Brain microvascular endothelial cell (primary cell): ENCODE measurements at places on chromosomes 2 and 18.
A peak's percentile ranks its signal among the peaks of the same experiment; 100 is the strongest.

GRCh38 chr2:112840068-112840445 lies 3.5 kb upstream of the IL1B start:
- DNase-seq = no peak

- DNase-seq = no peak
Measured at GRCh38 chr18:34820360-34821065, 110.4 kb downstream of the DTNA start.

- DNase-seq = no peak
Measured at GRCh38 chr18:51020536-51020935, 9.5 kb upstream of the SMAD4 start.

DNA sequence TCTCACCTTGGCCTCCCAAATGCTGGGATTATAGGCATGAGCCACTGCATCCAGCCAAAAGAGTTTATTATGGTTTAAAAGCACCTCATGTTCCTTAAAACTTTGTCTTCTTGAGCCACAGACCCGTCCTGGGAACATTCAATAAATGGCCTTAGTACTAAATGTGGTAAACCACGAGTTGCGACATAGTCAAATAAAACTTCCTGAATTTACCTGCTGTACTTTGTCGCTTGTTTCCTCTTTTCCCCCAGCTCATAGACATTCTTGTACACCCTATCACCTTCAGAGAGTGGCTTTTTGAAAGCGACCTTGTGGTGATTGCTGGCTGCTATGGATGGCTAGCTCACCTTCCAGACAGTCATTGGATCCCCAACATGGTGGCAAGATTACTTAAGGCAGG lies 310.4 kb downstream of the LRRTM1 start:
- no peak for DNase-seq

GRCh38 chr2:138444411-138444810 lies 57.2 kb upstream of the SPOPL start:
- no peak for DNase-seq

- no peak for DNase-seq
Measured at GRCh38 chr2:60838481-60838880, 42.9 kb upstream of the REL start.

DNA sequence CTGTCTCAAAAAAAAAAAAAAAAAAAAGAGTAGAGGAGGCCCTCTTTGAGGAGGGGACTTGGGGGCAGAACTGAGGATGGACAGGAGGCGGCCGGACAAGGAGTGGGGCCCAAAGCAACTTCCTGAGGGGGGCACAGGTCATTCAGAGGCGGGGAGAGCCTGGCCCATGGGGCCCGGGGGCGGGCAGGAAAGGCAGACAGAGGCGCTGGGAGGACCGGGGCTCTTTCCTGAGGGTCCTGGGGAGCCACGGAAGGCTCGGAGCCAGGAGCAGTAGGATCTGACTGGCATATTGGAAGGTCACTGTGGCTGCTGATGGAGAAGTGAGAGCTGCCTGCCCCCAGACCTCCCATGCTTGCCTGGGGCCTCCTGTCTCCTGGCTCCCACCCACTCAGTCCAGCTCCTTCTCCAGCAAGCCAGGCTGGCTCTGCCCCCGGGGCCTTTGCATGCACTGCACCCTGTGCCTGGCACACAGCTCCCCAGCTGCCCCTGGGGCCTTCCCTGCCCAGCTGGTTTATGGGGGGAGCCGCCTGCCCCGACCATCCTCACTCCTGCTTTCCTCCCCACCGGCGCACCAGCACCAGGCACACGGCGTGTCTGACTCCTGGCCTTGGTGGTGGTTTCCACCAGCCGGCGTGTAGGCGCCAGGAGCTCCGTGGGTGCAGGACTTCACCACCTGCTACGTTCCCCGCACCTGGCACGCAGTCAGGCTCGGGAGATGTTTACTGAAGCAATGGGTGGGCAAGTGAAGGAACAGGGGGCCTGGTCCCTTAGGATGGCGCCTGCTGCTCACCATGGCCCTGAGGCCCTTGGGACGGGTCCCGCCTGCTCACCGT lies 5.6 kb downstream of the ESPNL start:
- no peak for DNase-seq

- no peak for DNase-seq
Measured at GRCh38 chr2:205892665-205893259, 193.2 kb downstream of the INO80D start.

- DNase-seq = peak; percentile 39
Measured at GRCh38 chr2:1824202-1824905, 80.0 kb upstream of the PXDN start.

- no peak for DNase-seq
Measured at GRCh38 chr2:128346291-128347170, 27.9 kb upstream of the HS6ST1 start.

GRCh38 chr2:72007402-72007801 lies 140.3 kb downstream of the CYP26B1 start:
- DNase-seq = no peak

GRCh38 chr18:23499291-23499781 lies 4.0 kb upstream of the RMC1 start:
- DNase-seq = no peak

- DNase-seq = peak; percentile 55
Measured at GRCh38 chr2:72112401-72112800, 35.3 kb downstream of the CYP26B1 start.

DNA sequence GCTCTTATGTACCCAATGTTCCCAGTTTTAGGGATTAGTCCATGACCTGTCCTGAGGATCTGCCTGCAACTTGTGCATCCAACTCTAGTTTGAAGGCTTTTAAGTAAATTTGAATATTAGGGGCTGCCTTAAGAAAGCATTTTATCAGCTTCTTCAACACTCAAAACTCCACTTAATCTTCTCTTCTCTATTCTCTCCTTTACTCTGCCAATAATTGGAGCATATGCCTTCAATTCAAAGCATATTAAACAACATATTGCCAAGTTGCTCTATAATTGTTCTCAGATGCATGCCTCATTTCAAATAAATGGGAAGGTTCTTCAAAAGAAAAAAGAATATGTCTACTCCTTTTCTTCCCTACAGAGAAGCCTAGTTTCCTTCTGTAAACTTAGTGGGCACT lies 84.8 kb upstream of the NCKAP5 start:
- no peak for DNase-seq

- no peak for DNase-seq
Measured at GRCh38 chr2:175247159-175247558, 65.6 kb upstream of the ATP5MC3 start.

- DNase-seq = no peak
Measured at GRCh38 chr2:177595126-177595845, 202.7 kb downstream of the AGPS start.

GRCh38 chr2:241994556-241995213 lies 125.2 kb downstream of the RTP5 start:
- DNase-seq = no peak

GRCh38 chr18:31647127-31647753 lies 37.1 kb downstream of the B4GALT6 start:
- no peak for DNase-seq

GRCh38 chr2:61478086-61478485 lies 7.2 kb upstream of the USP34 start:
- DNase-seq = no peak

GRCh38 chr2:175154661-175155082 lies 13.3 kb downstream of the ATF2 start:
- peak; percentile 68 for DNase-seq

- no peak for DNase-seq
Measured at GRCh38 chr18:45241271-45241670, 374.0 kb upstream of the SLC14A2 start.

GRCh38 chr2:11406267-11406957 lies 59.5 kb downstream of the E2F6 start:
- DNase-seq = peak; percentile 31

- DNase-seq = no peak
Measured at GRCh38 chr18:68784071-68784470, 13.8 kb upstream of the CCDC102B start.

GRCh38 chr2:239654266-239654665 lies 253.4 kb upstream of the HDAC4 start:
- no peak for DNase-seq

DNA sequence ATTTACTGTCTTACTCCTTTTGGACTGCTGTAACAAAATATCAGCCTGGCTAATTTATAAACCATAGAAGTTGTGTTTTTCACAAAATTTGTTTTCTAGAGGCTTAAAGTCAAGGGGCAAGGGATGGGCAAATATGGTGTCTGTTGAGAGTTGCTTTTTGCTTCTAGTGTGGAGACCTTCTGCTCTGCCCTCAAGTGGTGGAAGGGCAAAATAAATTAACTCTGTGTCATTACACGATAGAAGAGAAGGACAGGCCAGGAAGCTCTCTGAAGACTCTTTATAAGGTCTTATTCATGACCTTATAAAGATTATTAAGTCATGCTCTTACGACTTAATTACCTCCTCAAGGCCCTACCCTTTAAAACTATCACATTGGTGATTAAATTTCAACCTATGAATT lies 181.2 kb upstream of the LRATD1 start:
- DNase-seq = no peak

DNA sequence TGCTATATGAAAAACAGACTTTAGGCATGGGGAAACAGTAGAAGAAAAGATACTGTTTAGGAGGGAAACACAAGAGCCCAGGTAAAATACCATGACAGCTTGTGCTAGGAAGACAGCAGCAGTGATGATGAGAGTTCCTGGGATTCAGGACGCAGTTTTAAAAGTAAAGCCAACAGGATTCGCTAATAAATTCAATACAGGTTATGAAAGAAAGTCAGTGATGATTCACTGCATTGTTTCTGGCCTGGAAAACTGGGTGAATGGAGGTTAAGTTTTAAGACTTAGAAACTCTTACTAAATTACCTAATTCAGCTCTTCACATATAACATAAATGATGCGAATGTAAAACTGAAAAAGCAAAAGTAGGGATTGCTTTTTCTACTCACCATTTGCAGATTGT lies 27.9 kb upstream of the RNU4ATAC start:
- DNase-seq = no peak

DNA sequence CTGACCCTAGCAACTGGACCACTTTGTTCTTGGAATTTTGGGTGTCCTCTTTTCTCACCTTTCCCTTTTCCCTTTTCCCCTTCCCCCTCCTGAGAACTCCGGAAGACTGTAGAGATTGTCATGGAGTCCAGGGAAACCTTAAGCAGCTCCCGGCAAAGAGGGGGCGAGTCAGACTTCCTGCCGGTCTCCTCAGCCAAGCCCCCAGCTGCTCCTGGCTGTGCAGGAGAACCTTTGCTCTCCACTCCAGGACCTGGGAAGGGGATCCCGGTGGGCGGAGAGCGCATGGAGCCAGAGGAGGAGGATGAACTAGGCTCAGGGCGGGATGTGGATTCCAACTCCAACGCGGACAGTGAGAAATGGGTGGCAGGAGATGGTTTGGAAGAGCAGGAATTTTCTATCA lies 20.5 kb downstream of the SETBP1 start:
- DNase-seq = no peak

- DNase-seq = peak; percentile 55
Measured at GRCh38 chr18:34929336-34929780, 111.9 kb upstream of the MAPRE2 start.

- no peak for DNase-seq
Measured at GRCh38 chr2:221343524-221343923, 228.6 kb downstream of the EPHA4 start.

GRCh38 chr2:109374548-109375130 lies 239.1 kb downstream of the SEPTIN10 start:
- no peak for DNase-seq

- no peak for DNase-seq
Measured at GRCh38 chr2:24712296-24712695, 80.9 kb downstream of the PTRHD1 start.

- DNase-seq = no peak
Measured at GRCh38 chr2:181686576-181687185, 6.4 kb upstream of the NEUROD1 start.

- peak; percentile 55 for DNase-seq
Measured at GRCh38 chr2:124476291-124476690, 451.2 kb downstream of the CNTNAP5 start.

- DNase-seq = peak; percentile 59
Measured at GRCh38 chr2:240579771-240580614, 6.5 kb upstream of the CAPN10 start.
